ENCODE measurements at places on chromosomes 3 and 15.
A peak's percentile ranks its signal among the peaks of the same experiment; 100 is the strongest.

DNA sequence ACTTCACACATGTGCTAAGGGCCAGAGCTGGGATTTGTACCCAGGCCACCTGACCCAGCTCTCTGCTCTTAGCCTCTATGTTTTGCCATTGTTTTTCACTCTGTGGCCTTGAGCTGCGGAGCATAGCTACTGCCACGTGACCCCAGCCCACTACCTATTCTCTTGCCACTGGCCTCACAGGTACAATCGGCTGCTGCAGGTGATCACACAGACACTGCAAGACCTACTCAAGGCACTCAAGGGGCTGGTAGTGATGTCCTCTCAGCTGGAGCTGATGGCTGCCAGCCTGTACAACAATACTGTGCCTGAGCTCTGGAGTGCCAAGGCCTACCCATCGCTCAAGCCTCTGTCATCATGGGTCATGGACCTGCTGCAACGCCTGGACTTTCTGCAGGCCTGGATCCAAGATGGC lies 46.2 kb downstream of the SEMA3G start:
- DNase-seq = peak; percentile 3

DNA sequence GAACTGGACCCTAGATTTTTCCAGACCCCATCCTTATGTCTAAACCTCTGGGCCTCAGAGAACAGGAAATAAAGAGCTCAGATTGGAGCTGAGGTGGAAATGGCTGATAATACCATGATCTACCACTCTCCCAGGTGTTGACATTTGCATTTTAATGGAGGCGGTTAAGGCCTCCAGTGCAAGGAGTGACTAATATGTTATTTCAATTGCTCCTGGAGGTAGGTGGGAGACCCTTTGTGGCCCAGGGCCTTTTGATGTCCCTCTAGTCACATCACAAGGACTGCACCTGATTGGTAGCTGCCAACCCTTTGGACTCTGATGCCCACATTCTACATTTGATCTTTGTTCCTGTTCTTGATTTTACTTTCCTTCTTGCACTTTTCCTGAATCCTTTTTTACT lies 9.0 kb upstream of the ADCY5 start:
- no peak for DNase-seq

DNA sequence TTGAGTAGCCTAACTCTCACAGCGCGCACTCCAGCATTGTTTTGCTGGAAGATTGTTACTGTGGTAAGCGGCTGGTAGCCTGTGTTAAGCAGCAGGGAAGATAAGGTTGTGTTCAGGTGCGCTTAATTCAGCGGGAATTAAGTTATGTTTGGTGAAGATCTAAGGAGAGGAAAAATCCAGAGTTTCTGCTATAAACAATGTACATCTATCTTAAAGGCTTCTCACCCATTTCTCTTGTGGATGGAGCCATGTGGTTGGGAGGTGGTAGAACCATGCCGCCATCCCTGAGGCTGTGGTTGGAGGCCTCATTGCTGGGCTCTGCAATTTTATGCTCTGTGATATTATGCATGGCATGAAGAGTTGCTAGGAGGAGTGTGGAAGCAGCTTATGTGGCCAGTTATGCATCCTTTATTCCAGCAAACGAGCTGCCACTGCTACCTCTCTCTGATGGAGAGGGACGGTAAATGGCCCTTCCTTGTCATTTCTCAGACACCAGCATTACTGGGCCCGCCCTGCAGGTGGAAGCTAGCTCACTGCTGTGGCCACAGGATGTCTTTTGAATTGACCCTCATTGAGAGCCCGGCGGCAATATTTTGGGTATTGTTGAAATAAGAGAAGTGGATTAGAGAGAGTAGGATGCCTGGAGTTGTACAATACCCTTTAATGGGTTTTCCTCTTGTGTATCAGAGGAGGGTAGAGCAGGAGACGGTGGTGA lies 1.3 kb downstream of the MINAR1 start:
- no peak for DNase-seq

- DNase-seq = no peak
These were observed 487.2 kb downstream of the CNTN3 start for GRCh38 chr3:74127256-74127655.

- no peak for DNase-seq
These were observed 236.5 kb downstream of the WDR72 start for GRCh38 chr15:53522991-53523390.

DNA sequence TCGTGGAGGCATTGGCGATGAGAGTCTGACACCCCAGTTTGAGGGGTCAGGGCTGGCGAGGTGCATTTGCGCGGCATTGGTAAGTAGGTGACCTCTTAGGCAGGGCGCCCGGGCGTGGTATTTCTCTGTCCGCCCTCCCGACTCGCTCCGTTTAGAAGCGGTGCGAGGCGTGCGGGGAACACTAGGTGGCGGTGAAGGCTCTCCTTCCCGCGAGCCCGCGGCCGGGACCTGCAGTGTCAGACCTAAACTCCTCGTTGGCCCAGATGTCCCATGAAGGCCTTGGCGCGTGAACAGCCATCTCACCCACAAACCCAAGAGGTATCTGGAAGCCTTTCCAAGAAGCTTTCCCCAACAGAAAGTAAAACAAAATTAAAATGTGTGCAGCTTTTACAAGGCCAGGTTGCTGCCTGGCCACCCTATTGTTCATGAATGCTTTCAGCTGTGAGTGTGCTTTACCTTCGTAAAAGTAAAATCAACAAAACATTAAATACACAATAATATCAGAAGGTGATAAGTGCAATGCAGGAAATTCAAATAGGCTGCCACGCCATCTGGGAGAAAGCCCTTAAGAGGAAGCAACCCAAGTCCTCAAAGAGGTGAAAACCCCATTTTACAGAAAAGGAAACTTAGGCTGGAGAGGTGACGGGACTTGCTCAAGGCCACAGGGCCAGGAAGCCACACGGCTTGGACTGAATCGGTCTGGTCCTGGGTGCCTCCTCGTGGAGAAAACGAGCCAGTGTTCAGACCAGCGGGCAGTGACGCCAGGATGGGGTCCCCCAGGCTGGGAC lies 120.3 kb downstream of the ETFA start:
- peak; percentile 89 for DNase-seq

DNA sequence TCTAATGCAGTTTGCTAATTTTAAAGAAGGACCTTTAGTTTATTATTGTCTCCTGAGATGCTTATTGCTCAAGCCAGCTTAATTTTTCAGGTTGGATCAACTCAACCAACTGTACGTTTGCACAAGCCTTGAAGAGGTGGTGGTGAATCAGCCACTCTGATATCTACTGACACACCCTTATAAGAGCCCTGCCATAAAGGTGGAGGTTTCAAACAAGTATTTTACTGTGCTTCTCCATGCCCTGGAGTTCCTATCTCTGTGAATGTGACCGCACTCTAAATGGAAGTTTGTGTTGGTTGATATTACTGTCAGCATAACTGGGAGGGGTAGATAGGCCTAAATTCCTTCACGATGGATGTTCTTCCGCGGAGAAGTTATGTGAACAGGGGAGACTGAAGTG lies 297.3 kb upstream of the UBE2E1 start:
- DNase-seq = no peak

DNA sequence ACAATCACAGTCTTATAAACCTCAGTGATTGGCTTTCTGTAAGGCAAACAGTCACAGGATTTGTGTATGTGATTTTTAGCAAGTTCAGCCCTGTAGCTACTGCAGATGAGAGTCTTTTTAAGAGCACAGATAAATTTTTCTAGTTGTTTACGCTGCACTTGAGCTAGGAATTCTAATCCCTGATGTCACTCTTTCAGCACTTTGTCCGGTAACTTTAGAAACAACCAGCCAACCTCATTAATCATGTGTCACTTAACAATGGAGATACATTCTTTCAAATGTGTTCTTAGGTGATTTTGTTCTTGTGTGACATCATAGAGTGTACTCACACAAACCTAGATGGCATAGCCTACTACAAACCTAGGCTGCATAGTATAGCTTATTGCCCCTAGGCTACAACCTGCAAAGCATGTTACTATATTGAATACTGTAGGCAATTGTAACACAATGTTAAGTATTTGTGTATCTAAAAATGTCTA lies 36.8 kb upstream of the GOLGA6L2 start:
- no peak for DNase-seq

DNA sequence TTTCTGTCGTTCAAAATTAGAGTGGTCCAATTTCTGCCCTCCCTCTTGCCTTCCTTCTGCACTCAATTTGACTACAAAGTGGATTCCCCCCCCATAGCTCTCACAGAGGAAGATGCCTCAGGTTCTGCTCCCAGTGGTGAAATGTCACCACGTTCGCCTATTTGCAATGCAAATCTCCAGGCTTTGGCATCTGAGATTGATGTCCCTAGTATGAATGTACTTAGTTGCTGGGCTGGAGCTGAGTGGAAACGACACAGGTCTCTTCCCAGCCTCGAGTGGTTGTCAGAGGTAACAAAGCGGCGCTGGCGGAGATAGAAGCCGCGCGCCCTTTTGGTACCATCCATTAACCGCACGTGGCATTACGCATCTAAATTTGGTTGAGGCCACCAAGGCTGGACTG lies 860.1 kb downstream of the MCTP2 start:
- DNase-seq = no peak

DNA sequence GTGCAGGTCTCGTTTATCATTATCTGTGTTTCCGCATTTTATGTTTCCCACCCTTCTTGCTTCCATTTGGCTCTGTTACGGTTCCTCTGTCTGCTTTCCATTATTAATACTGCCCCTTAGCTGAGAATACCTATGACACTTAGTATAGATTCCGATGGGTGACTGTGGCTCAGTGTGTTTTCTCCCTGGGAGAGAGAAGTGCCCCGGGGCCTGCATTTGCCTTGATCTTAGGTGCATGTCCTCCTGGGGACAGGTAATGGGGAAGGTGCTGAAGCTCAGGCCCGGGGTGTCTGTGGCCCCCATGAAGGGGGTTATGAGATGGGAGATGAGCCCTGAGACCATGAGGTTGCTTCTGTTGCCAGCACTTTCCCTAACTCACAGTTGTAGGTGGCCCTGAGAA lies 43.4 kb upstream of the PCSK6 start:
- DNase-seq = no peak

GRCh38 chr3:182671541-182671940 lies 121.8 kb upstream of the ATP11B start:
- DNase-seq = no peak

DNA sequence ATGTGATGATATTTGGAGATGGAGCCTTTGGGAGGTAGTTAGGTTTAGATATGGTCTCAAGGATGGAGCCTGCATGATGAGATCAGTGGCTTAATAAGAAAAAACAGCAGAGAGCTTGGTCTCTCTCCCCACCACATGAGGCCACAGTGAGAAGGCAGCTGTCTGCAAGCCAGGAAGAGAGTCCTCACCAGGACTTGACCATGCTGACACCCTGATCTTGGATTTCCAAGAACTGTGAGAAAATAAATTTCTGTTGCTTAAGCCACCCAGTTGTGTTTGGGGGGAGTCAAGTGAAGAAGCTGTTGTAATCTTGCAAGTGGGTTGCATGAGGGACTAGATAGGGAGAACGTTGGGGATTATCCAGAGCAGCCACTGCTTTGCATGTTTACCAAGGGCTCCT lies 62.3 kb upstream of the TNFAIP8L3 start:
- DNase-seq = no peak

DNA sequence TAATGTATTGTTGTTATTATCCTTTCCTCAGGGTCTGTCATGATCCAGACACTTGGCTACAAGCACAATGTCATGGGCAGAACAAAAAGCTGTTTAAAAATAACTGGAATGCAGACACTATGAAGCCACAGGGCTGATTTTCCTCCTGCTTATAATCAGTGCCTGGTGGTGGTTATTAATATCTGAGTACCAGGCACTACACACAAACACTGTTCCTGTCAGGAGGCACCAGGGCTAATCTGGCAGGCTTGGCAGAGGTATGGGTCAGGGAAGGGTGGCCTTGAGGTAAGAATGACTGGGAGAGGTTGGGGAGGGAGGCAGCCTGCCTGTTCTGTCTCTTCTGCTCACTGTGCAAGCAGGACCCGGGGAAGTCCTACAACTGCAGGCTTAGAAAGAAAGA lies 67.2 kb downstream of the WDR76 start:
- no peak for DNase-seq

DNA sequence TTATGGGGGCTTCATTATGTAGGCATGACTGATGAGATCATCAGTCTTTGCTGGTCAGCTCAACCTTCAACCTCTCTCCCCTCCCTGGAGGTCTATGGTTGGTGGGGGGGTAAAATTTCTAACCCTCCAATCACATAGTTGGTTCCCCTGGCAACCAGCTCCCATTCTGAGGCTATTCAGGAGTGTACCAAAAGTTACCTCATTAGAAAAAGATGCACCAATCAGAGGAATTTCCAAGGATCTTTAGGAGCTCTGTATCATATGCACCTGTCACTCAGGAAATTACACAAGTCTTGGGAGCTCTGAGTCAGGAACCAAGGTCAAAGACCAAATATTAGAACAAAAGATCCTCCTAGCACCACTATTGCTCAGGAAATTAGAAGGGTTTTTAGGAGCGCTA lies 21.4 kb upstream of the LEO1 start:
- DNase-seq = no peak

DNA sequence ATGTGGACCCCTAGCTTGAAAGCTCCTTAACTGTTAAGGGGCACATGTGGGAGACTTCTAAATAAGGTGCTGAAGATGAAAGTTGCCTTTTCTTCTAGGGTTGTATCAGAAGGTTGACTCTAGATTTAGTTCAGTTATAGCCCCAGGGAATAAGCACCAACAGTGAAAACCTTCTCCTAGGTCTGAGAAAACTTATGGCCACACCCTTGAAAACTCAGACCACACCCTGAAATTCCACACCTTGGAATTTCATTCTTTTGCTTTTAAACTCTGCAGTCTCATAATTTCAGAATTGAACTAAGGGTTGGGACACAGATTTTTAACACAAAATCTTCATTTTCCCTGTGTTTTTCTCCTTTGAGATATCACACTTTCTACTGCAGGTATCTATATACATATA lies 355.8 kb upstream of the IL12A start:
- no peak for DNase-seq

DNA sequence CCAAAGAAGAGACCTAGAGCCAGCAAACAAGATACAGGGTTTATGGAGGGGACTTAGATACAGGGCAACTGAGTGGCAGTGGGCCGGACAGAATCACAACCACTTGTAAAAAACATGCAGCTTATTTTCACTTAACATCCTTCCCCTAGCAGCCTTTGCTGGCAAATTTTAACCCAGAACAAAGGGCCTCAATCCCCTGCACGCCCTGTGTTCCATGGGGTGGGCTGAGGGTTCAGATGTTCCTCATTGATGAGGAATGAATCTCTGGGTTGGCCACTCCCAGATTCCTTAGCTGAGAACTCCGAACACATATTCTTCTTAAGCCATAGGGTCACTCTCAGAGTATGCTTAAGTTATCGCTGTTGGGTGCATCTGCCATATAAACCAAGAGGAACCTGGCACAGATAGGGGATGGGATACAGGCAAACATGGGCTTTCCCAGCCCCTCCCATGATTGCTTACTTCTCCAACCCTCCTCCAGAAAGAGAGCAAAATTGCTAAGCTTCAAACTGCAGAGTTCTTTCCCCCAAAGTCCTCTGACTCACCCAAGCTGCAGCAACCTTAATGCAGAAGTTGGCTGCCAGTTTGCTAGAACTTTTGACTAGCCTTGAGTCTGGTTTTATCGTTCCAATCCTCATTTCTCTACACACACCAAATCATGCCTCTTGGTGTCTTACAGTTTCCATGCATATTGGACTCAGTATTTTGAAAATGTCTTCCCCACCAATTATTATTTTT lies 146.9 kb downstream of the CD47 start:
- no peak for DNase-seq

GRCh38 chr15:57948351-57949289 lies 116.9 kb downstream of the ALDH1A2 start:
- no peak for DNase-seq

All from Right ventricle myocardium inferior (tissue), 1 donor.